Naive B cell (primary cell): ENCODE measurements at places on chromosomes 16 and 17.

- no peak for DNase-seq
Observed at GRCh38 chr17:6467567-6467966, 23.3 kb downstream of the PIMREG start.

- no peak for DNase-seq
Observed at GRCh38 chr16:11097094-11097786, 152.9 kb downstream of the CLEC16A start.

- no peak for DNase-seq
Observed at GRCh38 chr16:17775061-17775460, 304.3 kb upstream of the XYLT1 start.

- no peak for DNase-seq
Observed at GRCh38 chr17:51508048-51508447, 247.7 kb downstream of the UTP18 start.

DNA sequence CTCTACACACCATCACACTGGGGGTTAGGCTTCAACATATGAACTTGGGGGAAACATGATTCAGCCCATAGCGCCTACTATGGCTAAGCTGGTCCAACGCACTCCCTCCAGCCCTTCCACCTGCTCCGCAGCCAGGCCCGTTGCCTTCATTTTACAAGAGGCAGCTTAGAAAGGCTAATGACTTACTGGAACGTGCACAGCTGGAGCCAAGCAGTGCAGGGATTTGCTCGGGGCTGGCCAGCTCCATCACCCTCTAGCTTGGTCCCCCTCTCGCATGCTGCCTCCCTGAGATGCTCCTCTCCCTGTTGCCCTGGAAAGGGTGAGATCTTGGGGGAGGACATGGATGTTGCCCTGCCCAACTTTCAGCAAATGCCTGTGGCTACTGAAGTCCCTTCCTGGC lies 2.8 kb upstream of the CACNG1 start:
- DNase-seq = no peak

GRCh38 chr17:4898927-4899326 lies 409 bp upstream of the C17orf107 start:
- no peak for DNase-seq

GRCh38 chr16:84729716-84730320 lies 30.0 kb downstream of the USP10 start:
- DNase-seq = no peak

DNA sequence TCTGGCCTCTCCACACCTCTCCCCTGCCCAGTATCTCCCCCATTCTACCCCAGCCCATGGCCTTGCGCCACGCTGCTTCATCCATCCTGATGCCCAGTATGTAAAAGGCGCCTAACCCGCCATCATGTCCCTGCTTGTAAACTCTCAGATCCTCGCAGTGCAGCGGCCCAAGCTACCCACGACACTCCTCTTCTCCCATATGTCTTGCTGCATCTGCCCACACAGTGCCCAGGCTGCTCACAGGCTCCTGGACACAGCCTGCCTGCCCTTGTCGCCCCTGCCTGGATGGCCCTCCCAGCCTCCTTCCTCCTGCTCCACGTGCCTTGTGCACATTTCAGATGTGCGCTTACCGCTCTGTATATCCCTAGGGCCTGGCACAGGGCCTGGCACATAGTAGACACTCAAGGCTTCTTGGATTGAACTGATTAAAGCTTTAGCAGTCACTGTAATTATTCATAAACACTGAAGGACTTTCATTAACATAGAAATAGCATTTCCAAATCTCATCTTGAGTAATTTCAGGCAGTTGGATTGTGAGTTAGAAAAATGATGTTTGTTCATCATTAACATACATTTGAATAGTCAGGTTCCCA lies 129.1 kb downstream of the CLEC16A start:
- DNase-seq = no peak

GRCh38 chr16:46745617-46746016 lies 2.5 kb downstream of the MYLK3 start:
- no peak for DNase-seq

DNA sequence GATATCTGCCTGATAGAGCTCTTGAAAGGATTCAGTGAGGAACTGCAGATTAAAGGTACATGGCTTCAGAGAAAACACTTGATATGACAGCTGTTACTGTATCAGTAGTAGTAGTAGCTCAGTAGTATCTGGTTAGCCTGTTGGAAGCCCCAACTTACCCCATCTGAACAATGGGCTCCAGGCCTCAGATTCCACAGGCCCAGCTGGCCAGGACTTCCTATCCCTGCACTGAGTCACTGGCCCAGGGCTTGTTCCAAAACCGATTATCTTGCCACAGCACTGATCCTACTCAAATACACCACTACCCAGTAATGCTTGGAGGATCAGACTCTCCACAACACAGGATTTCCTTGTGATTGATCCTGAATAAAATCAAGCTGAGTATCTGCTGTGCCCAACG lies 32.6 kb downstream of the DCUN1D3 start:
- no peak for DNase-seq

DNA sequence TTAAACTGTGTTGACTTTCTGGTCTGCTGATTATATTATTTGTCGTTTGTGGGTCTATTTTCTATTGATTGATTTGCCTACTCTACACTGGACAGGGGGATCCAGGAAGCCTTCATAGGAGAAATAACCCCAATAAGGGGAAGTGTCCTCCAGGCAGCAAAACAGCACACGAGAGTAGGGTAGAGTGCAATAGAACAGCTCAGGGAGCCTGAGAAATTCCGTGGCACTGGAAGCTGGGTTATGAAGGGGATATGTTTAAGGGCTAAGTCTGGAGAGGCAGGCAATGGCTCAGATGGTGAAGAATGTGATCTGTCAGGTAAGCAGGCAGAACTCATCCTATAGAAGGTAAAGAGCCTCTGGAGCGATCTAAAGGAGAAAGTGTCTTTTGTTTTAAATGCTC lies 20.9 kb downstream of the GP2 start:
- DNase-seq = no peak

GRCh38 chr16:49531931-49532840 lies 158.6 kb downstream of the C16orf78 start:
- no peak for DNase-seq

- DNase-seq = no peak
Observed at GRCh38 chr17:55323518-55324295, 58.9 kb downstream of the HLF start.

- no peak for DNase-seq
Observed at GRCh38 chr16:7137560-7138330, 194.9 kb upstream of the RBFOX1 start.

GRCh38 chr16:24552705-24553246 lies 13.4 kb downstream of the RBBP6 start:
- DNase-seq = no peak

GRCh38 chr16:81470796-81471636 lies 26.4 kb downstream of the CMIP start:
- no peak for DNase-seq

DNA sequence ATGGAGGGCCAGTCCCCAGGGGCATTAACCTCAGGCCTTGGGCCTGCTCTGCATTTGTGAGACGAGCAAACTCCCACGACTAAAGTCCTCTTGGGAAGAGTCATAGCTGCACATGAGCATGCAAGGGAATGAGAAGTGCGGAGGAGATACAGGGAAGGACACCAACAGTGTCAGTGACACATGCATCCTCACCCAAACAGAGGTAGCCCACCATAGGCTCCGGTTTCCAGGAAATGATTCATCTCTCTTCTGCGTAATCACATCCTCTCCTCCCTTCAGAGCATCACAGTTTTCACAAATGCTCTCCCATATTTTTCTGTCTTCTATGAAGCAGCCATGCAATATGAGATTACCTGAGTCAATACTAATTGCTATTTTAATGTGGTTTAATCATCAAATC lies 725.7 kb upstream of the GOT2 start:
- no peak for DNase-seq

DNA sequence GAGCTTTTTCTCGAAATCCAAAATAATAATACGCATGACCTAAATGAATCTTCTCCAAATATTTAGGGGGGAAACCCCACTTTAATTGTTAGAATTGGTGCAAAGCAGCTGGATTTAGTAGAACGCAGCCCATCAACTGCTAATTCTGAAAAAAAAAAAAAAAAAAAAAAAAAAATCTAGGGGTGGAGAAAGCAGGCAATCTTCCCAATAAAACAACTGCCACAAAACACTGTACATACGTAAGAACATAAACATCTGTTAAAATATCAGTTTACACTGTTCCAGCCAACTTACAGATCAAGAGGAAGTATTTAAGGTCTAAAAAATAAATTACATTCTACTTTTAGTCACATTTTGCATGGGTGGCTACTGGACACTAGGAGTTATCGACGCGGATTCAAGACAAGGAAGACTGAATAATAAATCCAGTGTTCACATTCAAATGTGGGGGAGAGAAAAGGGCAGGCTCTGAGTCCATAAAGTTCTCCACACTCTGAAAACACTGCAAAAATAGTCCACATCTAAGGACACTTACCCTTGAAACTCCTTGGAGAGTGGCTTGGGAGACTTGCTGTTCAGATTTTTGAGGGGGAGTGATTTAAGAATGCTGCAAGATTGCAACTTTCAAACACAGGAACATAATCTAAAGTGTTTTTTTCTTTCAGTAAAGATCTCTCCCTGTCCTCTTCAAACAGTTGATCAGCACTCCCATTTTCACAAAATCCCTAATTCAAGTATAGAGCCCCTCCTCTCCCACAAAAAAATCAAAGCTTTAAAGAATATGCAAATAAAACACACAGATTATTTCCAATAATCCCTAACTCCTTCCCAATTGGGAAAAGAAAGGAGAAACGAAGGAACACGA lies 1.3 kb downstream of the APPBP2 start:
- no peak for DNase-seq

DNA sequence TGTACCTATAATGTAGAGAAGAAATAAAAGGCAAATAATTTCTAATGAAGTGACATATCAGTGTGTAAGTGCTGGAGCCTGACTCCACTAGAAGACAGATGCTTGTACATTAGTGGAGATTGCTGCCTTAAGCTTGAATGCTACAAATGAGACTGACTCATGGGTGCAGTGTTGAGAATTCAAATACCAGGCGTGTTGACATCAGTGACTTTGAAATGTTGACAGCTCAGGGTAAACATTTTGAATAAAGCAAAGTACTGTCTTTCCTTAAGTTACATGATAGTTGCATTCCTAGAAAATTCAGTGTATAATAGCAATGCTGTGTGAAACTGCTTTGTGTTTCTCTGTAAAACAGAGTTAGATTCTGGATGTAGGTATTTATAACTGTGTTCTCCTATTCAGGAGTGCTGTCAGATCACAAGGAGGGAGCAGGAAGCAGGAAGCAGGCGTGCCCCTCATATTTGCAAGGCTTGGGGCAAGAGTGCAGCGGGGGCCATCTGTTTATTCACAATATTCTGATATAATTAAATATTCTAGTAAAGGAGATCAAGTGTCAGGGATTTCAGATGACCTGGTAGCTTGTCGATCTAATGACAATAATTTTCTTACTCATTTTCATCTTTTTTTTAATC lies 119.0 kb downstream of the SPECC1 start:
- no peak for DNase-seq

- DNase-seq = no peak
Observed at GRCh38 chr17:66511135-66511534, 208.7 kb downstream of the PRKCA start.

- DNase-seq = peak; percentile 59
Observed at GRCh38 chr17:76145231-76146052, 4.4 kb upstream of the FOXJ1 start.

GRCh38 chr17:1229900-1230501 lies 40.2 kb upstream of the BHLHA9 start:
- no peak for DNase-seq

GRCh38 chr16:65015599-65015998 lies 106.3 kb downstream of the CDH11 start:
- DNase-seq = no peak

DNA sequence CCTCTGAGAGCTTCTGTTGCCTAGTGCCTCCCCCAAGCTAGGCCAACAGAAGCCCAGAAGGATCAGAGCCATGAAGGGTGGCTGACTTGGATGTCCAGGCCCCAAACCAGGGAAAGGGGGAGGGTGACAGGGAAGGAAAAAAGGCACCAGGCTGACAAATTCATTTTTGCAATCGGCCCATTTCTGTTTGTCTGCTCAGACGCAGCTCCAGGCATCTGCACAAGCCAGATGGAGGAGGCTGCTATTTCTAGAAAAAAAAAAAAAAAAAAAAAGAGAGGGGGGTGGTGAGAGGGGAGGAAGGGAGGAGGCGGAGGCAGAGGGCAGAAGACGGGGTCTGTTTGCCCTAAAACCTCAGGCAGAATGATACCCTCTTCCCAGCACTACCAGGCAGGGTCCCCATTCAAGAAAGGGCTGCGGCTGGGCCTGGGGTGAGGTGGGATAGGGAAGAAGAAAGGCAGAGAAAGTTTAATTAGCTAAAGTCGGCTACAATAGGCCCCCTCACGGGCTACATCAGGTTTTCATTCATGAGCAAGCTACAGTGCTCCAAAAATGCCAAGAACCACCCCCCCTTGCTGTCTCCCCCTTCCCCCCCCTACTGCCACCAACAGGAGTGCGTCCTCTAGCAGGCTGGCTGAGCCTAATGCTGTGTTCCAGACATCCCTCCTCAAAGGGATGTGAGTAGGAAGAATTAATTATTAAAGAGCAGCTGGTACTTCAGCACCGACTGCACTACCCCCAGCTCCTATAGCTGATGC lies 2.4 kb downstream of the HDAC5 start:
- no peak for DNase-seq

GRCh38 chr17:65750631-65751115 lies 189.2 kb upstream of the AXIN2 start:
- DNase-seq = no peak

GRCh38 chr16:23160082-23160481 lies 10.8 kb upstream of the USP31 start:
- DNase-seq = no peak

DNA sequence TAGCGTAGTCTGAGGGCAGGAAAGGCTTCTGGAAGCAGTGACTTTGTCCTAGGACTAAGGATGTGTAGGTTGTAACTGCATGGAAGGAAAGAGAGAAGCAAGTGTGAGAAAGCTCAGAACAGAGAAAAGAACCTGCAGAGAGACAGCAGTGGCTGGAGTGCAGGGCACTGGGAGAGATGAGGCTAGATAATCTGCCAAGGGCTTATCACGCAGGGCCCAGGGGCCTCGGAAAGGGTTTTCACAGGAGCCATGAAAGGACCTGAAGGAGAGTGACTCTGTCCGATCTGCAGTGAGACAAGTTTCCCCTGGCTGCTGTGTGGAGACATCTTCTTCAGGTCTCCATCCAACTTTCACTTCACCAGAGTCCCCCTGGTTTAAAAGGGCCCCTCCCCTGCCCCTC lies 7.1 kb upstream of the SRCAP start:
- no peak for DNase-seq

DNA sequence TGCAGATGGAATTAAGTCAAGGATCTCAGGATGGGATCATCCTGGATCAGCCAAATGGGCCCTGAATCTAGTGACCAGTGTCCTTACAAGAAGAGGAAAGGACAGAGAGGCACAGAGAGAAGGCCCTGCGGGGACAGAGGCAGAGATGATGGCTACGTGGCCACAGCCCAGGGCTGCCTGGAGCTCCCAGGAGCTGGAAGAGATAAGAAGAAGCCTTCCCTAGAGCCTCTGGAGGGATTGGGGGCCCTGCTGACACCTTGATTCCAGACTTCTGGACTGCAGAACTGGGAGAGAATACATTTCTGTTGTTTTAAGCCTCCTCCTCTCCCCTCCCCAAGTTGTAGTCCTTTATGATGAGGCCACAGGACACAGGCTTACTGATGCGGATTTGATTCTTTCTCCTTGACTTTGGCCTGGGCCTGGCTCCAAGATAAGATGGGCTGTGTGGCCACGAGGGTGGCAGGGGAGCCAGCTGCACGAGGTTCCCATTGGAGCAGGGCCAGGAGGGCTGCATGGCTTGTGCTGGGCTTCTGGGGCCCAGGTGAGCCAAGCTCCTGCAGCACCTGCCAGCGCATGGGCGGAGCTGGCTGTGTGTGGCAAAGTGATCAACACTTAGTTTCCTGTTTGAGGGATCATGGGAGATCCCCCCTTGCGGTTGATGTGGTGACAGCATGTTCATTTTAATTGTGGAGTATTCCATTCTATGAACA lies 146.1 kb downstream of the IRF8 start:
- peak; percentile 11 for DNase-seq
